ENCODE measurements at places on chromosomes 6 and 20.

DNA sequence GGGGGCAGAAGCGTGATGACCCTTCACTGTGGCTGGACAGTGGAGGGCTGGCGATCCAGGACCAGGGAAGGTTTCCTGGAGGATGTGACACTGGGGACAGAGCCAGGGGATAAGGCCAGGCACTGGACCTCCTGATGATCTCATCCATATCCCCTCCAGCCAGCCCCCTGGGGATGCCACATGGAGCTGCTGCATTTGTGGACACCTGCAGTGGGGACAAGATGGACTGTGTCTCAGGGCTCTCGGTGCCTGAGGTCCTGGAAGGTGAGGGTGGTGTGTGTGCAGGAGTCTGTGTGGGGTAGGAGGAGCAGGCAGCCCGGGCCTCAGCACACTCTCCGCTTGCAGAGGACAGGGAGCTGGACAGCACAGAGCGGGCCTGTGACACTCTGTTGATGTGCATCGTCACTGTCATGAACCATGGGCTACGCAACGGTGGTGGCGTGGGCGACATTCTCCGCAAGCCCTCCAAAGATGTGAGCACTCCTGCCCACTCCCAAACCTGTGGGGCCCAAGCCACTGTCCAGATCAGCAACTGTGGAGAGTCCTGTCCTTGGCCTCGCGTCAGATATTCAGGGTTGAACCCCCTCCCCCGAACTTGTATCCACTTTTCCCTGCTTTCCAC lies 19.9 kb downstream of the UQCC2 start:
- no peak for DNase-seq

- no peak for DNase-seq
Measured at GRCh38 chr6:114315831-114316595, 26.8 kb downstream of the HS3ST5 start.

GRCh38 chr6:123306334-123306733 lies 310.3 kb downstream of the CLVS2 start:
- no peak for DNase-seq

DNA sequence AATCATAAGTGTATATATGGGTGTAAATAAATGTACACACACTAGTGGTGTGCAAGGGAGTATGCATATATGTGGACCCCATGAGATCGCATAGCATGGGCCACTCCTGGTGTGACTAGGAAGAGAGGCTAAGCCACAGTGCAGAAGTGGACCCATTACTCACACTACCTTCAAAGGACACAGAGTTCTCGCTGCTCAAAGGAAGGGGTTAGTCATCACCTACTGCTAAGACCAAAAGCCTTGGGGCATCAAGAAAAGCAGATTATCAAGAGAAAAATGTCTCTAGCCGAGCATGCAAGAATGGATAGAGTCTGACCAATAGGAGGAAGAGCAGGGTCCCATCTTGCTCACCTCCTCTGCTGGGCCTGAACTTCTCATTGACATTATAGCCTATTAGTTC lies 195.5 kb downstream of the MAFB start:
- DNase-seq: no peak

DNA sequence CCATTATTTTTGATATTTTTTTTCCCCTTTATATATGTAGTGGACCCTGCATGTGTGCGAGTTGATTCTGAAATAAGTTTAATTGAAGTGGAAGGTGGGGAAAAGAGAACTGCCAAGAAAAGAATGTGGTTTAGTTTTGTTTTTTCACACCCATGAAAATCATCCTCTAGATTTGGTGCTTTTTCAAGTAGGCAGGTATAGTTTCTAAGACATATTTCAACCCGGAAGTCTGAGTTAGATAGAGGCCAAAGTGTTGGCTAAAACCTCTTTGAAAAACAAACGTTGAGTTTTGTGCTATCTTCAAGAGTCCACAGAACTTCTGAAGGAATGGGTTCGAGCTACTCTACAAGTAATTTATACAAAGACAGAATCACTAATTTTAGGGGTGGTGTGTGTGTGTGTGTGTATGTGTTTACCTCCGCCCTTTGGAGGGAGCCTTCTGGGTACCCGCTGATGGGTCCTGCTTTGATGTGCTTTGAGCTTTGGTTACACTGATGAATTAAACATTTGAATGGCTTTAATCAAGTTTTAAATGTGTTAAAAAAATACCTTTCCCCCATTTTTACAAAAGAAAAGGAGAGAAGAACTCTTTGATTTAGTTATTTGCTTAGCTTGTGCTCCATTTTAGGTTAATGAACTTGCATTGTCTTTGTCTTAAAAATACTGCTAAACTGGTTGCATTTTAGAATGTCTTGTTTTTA lies 2.5 kb downstream of the RREB1 start:
- no peak for DNase-seq

- DNase-seq: no peak
Measured at GRCh38 chr20:2760297-2760951, 40.0 kb downstream of the CPXM1 start.

DNA sequence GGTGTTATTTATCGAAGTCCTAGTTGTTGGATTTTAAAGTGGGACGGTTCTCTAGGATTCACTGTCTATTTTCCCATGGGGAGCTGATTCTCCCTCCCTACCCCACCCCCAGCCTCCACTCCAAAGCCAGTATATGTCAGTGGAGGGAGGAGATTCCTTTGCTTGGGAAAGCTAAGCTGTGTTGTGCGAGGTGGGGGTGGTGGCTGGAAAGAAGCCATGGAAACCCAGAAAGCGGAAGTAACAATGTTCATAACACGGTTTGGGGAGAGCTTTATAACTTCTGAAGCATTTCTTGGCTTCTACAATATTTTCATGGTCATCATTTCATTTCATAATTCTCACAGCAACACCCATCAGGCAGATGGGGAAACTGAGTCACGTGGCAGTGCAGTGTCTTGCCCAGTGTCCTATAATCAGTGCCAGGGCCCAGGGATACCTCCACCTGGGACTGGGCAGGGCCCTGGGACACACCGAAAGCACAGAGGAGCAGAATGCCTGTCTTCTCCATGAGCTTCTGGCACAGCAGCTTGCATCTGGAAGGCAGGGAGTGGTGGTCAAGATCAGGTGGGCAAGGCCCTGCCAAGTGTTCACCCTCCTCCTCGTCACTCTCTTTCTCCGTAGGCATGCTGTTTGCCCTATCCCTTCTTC lies 4.5 kb downstream of the SUN5 start:
- no peak for DNase-seq

DNA sequence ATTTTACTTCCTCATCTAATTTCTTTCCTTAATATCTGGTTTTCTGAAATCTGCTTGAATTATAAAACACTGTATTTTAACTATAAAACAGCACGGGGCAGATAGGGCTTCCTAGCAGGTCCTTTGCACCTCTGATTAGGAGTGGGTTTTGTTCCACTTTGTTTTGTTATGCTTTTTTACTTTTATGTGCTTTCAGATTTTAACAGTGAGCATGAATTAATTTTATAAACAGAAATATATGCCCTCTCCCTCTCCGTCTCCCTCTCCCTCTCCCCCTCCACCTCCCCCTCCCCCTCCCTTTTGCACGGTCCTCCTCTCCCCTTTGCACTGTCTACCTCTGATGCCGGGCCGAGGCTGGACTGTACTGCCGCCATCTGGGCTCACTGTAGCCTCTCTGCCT lies 14.3 kb downstream of the GPX6 start:
- no peak for DNase-seq

- DNase-seq: no peak
Measured at GRCh38 chr20:21325296-21325695, 22.2 kb downstream of the XRN2 start.

DNA sequence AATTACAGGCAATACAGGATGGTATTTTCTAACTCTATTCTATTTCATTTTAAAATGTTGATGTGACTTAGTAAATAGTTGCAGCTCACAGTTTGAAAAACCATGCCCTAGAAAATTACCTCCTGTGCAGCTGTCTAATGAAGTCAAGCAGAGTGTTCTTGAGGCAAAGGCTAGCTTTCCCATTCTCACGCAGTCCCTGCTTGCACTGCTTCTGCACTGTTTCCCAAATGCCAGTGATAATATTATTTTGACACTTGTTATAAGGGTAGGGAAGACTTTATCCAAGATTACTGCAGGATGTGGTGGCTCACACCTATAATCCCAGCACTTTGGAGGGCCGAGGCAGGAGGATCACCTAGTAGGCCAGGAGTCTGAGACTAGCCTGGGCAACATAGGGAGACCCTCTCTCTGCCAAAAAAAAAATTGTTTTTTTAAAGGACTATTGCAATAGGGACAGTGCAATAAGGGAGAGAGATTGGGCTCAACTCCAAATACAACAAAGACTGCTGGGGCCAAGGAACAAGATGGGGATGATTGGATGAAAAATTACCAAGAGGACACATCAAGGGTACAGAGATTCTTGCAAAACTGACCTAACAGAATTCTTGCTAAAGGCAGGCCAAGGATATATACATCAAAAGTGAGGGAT lies 196.1 kb downstream of the LY86 start:
- DNase-seq: no peak

- DNase-seq: no peak
Measured at GRCh38 chr6:107267006-107267405, 151.7 kb upstream of the BEND3 start.

- no peak for DNase-seq
Measured at GRCh38 chr6:87088076-87088475, 6.8 kb downstream of the CGA start.

GRCh38 chr6:2507521-2508037 lies 243.1 kb downstream of the MYLK4 start:
- no peak for DNase-seq

DNA sequence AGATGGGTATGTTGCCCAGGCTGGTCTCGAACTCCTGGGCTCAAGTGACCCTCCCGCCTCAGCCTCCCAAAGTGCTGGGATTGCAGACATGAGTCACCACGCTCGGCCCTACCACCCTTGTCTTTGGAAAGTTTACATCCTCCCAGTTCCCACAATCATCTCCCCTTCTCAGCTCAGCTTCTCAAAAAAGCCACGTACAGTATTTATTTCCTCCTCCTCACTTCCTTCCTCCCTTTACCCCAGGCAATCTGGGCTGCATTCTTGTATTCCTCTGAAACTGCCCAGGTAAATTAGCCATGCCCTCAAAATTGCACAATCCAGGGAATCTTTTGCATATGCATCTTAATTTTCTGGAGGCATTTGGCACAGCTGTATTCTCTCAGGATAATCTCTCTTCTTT lies 7.4 kb upstream of the SLC23A2 start:
- no peak for DNase-seq

- DNase-seq: no peak
Measured at GRCh38 chr6:37201726-37202125, 31.8 kb downstream of the PIM1 start.

DNA sequence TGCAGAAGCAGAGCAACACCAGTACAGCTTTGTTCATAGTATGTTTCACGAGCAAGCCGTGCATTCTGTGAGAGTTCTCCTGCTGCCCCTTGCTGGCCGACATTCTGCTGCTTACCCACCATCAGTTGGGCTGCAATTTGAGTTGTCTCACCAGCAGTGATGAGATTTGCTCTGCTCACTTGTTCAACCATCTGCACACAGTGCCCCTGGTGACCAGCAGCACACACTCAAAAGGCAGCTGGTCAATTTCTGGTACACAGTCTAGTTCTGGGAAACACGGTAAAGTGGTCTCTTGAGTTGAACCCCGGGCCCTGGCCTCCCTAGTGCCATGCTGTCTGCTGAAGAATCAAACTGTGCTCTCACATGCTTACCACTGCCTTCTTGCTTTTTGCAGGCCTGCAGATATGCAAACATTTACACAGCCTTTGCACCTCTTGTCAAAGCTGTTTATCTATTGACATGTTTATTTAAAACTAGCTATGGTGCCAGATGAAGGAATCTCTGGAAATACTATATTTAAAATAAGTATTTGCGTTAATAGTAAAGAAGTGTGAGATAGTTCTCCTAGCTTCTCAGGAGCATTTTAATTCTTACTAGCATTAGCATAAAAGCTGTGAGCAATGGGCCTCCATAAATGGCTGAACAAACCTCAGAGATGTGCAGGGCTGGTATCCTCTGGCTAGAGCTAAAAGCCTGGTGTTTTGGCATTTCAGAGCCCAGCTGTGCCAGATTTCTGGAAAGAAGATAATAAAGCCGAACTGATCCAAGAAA lies 234.3 kb downstream of the ARHGAP18 start:
- no peak for DNase-seq

DNA sequence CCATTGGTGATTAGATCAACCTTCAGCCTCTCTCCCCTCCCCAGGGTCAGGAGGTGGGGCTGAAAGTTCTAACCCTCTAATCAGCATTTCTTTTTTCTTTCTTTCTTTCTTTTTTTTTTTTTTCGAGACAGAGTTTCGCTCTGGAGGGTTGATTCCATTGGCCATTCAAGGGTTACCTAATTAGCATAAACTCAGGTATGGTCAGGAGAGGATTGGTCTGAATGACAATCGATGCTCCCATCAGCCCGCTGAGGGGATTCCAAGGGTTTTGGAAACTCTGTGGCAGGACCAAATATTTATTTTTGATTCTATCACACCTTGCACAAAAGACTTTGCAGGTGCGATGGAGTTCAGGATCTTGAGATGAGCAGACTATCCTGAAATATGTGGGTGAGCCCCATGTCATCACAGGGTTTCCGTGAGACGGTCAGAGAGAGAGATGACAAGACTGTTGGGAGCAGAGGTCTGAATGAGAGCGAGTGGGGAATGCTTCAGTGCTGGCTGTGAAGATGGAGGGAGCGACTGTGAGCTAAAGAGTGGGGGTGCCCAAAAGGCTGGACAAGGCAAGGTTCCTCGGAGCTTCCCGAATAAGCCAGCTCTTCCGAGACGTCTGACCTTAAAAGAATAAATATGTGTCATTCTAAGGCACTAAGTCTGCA lies 107.1 kb downstream of the BMP7 start:
- DNase-seq: no peak

DNA sequence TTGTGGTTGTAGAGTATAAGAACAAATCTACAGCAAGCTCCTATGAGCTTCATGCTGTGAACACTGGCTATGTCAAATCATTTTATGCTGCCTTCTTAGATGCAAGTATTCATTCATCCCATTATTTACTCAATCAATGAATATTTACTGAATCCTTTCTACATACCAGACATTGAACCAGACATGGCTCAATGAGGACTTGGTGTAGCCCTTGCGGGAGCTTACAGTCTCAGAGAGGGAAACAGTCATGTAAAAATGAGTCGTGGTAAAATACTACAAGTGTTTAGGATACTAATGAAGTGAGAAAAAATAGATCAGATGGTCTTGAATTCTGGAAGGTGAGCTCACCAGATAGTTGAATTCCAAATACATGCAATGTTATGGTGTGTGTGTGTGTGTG lies 44.8 kb upstream of the ENPP1 start:
- DNase-seq: no peak

DNA sequence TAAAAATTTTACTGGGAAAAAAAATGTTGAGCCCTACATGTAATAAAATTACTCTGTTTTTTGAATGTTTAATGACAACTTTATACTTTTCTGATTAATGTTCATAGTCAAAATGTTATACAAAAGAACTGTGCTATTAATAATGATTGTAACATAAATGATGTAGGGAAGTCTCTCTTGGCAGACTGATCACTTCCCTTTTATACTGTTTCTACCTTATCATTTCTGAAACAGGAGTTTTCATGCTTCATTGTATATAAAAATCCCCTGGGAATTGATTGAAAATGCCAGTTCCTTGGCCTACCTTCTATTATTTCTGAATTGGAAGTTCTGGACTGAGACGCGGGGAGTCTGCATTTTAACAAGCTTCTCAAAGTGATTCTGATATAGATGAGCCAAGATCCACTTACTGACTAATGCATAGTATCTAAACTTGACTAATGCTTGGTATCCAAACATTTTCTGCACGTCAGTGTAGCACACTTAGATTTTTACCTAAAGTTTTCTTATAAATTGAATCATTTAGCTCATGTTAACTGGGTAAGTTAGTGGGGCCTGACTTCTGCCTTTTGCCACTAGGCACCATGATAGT lies 7.2 kb upstream of the HDAC2 start:
- no peak for DNase-seq

GRCh38 chr6:106056746-106057390 lies 29.3 kb upstream of the PRDM1 start:
- no peak for DNase-seq

- DNase-seq: no peak
Measured at GRCh38 chr20:14918976-14919375, 581.6 kb upstream of the FLRT3 start.
